ENCODE measurements at places on chromosomes 12 and 14. TPM values are rescaled to one million over a fixed set of nuclear protein-coding genes. Genes with fewer than 3 reads are reported as not detected.

GRCh38 chr12:113082486-113083148, 26.1 kb downstream of the DTX1 start:
- no peak for DNase-seq

GRCh38 chr12:132558861-132559623, 51.3 kb downstream of the LRCOL1 start:
- no peak for DNase-seq

Gene PAWR
- total RNA-seq: 34.4 TPM

Gene ZDHHC22
- not detected for total RNA-seq

Gene TMEM63C
- under 0.01 TPM for total RNA-seq

DNA sequence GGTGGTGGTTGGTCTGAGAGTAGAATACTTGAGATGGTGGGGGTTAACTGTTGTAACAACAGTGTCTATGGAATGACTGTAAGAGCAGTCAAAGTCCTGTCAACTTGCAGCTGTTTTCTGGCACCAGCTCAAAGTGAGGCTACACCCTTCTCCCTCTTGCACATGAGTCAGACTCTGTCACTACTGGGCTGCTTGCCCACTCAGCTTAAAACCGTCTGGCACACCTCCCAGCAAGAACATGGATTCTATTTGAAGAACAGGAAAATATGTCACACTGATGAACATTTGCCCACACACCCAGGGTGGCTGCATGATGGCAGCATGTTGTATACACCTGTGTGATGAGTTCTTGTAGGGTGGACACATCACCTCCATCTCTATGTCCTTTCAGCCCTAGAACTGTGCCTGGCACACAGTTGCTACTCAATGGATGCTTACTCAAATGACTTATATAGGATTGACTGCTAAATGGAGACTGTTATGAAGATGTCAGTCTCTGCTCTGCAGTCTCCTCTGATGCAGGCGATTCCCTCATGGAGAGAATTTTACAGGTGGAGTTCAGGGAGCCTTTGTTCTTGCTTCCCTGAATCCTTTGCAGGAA, 19.3 kb upstream of the SERPINA6 start:
- peak; percentile 99 for DNase-seq

DNA sequence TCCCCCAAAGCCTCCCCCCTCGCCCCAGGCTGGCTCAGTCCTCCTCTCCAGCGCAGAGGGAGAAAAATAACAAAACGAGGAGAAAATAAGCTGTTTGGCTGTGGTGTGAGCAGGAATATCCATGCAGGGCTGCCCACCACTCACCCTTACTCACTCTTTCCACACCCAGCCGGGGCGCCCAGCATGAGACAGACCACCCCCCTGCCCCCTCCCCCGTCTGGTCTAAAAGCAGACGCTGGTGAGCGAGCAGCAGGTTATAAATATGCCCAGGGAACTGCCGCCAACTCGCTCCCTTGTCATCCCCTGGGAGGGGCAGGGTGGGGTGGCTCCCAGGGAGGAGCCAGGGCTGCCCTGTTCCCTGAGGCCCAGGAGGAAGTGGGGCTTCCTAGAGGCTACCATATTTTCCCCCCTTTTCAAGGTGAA, 7.4 kb downstream of the WNT1 start:
- no peak for DNase-seq

DNA sequence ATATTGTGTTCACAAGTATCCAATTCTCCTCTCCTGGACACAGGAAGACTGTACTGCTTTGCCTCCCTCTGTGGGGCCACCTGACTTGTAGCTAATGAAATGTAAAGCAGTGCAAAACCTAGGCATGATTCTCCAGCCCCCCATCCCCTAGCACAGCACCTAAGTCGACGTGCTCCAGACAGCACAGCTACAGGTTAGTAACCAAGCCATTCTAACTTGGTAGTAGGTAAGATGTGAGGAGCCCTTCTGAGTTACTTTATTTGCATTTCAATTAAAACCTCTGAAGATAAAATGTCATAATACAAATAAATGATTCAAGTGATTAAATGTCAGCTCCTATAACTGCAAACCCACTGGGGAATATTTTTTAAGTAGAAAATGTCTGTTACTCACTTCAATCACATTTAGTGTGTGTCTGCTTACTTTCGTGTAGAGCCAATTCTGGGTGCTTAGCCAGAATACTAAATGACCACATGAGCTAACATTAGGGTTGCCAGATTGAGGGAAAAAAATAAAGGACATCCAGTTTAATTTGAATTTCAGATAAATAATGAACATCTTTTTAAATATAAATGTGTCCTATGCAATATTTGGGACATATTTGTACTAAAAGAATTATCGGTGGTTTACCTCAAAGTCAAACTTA, 64.8 kb upstream of the HIF1A start:
- DNase-seq: no peak

DNA sequence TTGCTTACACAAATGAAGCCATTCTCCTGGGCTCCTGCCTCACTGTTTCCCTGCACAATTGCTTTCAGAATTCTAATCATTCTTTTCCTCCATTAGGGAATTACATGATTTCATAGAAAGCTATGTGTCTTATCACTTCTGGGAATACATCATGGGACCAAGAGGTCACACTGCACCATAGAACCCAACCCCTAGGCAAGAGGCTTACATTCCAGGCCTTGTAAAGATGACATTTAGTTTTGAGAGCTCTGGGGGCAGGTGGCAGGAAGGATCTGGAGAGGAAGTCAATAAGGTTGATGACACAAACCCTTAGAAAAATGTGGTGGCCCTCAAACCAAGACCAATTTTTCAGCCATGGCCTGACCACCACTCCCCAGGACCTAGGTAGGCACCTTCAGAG, 57.1 kb downstream of the NUAK1 start:
- DNase-seq: peak; percentile 55

GRCh38 chr14:56855891-56856461, 45.7 kb upstream of the OTX2 start:
- no peak for DNase-seq

Gene SGPP1
- 23.1 TPM for total RNA-seq

Gene KRT8
- 14.2 TPM for total RNA-seq

DNA sequence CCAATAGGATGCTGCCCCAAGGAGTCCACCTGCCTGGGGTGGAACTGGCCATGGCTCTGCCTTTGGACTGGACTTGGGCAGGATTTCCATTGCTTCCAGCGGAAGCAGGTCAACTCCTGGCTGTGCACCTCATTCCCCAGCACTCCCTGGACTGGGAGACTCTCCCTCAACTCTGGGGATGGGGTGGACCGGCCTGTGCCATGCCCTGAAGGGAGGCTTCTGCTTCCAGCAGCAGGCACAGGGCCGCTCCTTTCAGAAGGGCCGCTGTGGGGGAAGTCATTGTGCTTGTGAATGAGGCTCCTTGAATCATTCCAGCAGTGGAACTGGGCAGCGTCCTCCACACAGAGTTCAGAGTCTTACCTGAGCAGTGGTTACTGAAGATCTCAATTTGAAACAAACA, 23.0 kb downstream of the TCHP start:
- DNase-seq: no peak

DNA sequence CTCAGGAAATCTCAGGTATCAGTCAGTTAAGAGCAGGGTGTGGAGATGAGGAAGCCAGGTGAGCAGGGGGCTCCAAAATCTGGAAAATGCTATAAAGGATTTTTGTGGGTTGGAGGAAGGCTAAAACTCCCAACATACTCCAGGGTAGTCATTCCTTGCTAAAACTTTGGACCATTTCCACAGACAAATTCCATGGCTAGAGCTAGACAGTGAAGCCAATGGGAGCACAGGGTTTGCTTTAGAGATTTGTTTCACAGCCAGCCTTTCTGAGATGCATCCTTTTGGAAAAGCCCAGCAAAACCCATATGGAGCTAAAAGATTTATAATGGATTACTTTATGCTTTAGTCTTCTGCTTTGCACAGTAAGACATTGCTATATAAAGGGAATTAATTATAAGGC, 146.5 kb downstream of the SAMD4A start:
- peak; percentile 65 for DNase-seq

Data from IMR-90 (cell line).